NCI-H82 (cell line): ENCODE measurements at places on chromosomes 5 and 9.

- DNase-seq, result no peak
These were observed 264.9 kb downstream of the TLE1 start for GRCh38 chr9:81424431-81424830.

DNA sequence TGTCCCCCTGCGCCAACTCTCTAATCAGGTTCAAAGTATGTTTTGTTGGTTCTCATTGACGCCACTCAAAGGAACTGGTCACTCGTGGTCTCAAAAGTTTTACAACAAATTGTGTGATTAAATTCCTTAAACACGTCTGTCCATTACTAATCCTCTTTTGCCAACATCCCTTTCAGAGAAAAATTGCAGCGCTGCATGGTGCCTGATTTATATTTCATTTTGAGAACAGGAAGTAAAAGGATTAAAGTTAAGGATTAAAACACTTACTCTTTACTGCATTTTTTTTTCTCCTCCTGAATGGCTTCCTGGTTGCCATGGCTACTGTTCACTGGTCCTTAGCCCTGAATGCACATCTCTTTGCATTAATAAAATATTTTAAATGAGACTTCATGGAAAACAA is 383.5 kb downstream of the GLIS3 start:
- DNase-seq, result peak; percentile 4

DNA sequence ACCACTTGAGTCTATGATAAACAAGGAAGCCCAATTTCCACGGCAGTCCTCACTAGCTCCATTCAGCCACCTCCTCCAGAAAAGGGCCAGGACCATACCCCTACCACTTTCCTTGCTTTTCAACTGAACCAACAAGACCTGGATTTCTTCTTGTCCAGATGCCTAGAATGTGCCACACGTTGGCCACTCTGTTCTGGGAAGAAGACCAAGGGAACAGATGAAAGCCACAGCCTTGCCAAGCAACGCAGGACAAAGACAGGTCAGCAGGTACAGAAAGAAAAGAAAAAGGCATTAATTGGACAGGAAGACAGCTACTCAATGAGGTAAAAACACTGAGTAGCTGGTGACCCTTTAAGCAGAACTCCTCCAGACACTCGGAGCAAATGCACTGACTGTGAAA is 2.2 kb downstream of the CCNJL start:
- no peak for DNase-seq

DNA sequence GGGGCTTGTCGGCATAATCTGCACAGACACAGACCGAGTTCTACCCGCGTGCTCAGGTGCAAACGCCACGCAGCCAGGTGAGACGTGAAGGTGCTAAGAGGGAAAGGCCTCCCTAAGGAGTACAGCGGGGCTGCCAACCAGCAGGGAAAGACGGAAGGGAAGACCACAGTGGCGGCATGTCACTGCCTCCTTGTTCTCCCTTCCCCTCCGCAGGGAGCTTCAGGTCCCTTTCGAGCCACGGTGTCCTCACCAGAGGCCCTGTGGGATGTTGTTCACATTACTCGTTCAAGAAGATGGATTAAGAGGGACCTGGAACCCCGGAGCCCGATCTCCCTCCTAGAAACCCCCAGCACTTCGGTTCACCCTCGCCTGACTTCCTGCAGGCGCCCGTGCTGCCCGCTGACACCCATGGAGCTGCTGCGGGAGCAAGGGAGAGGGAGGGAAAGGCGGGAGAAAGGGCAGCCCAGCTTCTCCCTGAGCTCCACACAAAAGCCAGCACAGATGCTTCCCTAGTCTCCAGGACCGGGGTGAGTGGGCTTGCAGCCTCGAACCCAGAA is 686 bp downstream of the BRD9 start:
- DNase-seq, result peak; percentile 22

GRCh38 chr9:133713150-133713959 is 24.8 kb downstream of the SARDH start:
- DNase-seq, result no peak

DNA sequence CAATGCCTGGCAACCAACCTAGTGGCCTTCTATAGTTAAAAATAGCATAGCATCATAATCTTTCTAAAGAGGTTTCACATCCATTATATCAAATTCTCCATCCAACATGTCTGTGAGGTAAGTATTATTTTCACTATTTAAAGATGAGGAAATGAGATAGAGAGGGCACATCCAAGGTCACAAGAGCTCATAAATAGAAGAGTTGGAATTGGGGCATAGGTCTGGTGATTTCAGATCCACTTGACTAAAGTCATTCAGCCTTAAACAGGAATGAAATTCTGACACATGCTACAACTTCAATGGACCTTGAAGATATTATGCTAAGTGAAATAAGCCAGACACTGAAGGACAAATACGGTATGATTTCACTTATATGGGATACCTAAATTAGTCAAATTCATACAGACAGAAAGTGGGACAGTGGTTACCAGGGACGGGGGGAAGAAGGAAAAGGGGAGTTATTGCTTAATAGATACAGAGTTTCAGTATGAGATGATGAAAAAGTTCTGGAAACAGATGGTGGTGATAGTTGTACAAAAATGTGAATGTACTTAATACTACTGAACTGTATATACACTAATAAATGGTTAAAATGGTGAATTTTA is 259.6 kb upstream of the NR4A3 start:
- no peak for DNase-seq

GRCh38 chr5:149837680-149838269 is 106.8 kb downstream of the PDE6A start:
- peak; percentile 80 for DNase-seq

DNA sequence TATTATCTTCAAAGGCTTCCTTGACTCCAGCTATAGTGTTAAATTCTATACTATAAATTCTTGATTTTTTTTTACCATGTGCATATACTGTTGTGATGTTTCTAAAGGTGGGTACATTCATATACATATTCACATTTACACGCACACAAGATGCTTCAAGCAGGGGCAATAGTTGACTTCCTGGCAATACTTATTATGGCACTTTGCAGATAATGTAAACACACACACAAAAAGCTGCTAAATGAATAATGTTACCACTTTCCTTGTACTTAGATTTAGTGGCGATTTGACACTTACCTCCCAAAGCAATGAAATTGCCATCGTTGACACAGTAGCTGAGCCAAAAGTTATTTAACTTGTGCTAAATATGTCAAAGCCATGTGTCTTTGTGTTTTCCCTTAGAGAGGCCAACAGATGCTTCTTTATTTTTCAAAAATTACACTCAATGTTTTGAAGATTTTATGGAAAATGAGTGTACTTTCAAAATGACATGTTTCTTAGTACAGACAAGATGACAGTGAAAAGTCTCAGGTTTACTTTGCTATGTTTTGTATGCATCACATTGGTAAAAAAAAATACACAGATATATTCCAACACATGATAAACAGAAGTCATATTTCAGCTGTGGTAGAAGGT is 12.2 kb upstream of the ERAP2 start:
- no peak for DNase-seq

DNA sequence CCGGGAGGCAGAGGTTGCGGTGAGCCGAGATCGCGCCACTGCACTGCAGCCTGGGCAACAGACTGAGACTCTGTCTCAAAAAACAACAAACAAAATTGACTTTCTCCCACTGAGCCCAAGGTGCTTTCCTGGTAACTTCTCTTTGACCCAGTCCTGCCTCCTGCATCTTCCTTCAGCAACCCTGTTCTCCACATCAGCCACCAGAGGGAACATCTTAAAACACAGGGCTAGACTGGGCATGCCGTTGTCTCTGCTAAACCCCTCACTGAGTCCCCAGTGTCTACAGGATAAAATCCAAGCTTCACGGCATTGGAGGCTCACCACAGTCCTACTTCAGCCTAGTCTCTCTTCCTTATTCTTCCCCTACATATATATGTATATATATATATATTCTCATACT is 39.8 kb upstream of the KCNMB1 start:
- DNase-seq, result peak; percentile 2

- no peak for DNase-seq
These were observed 176.3 kb upstream of the PTGER4 start for GRCh38 chr5:40503439-40503838.

GRCh38 chr5:34790069-34790468 is 48.9 kb upstream of the TTC23L start:
- no peak for DNase-seq

- DNase-seq, result no peak
These were observed 129.9 kb downstream of the BAAT start for GRCh38 chr9:101254733-101255433.

DNA sequence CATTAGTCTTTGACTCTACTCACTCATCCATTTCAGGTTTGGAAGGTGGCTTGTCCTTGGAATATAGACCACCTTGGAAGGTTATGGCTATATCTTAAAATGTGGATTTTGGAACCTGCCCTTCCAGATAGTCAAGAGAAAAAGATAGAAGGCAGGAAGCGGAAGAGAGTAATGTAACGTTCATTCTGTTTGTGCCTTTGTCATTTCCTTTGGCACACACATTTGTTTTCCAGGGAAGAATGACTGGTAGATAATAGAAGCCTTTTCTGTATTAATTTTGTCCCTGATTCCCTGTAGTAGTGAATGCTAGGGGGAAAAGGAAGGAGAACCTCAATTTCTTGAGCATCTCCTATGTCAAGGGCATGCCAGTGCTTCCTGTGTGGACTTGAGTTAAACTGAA is 54.7 kb downstream of the PPIC start:
- no peak for DNase-seq

DNA sequence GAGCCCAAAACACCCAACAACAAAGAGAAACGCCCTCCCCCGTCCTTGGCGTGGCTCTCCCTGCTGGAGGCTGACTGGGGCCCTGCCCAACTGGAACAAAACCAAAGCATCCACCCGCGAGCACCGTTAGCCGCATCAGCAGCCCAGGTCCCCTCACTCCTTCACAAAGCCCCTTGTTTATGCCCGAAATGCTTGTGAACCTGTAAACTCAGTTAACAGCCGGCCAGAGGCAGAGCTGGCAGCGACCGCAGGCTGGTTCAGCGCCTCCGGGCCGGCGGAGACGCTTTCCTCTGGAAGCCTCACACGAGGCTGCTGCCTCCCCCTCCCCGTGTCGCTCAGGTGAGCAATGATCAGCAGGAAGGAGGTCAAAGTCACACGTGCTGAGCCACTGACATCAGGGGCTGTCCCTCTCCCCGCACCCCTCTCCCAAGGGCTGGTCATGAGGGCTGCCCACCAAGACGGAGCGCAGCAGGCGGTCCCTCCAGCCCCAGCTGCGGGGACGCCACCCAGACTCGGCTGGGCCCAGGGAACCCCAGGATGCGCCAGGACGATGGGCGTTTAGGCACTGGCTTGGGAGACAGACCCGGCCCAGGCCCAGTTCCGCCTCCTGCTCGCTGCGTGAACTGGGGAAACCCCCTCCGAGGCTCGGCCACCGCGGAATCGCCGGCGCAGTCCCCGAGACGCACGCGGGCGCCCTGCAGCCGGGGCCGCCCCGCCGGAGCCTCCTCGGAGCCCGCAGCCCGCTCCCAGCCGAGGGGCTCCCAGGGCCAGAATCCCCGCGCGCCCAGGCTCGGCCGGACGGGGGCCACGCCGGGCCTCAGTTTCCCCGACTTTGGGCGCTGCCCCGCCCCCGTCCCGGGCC is 563 bp downstream of the SNAPC4 start:
- DNase-seq, result peak; percentile 16

DNA sequence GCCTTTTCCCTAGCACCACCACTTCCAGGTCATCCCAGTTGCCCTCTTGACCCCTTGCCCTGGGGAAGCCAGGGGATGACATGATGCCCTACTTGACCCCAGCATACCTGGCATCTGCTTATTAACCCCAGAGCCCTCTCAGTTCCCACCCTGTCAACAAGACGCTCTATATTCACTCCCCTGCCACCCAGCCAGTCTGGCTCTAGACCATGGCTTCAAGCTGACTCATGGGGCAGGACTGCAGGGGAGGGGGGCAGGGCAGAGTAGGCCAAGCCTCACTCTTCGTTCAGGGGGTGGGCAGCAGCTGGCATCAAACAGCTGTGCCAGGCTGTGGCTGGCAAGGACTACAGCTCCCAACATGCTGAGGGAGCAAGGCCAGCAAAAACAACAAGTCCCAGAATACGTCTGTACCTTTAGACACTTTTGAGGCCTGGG is 5.3 kb downstream of the ATOSB start:
- DNase-seq, result no peak

GRCh38 chr9:71119746-71120145 is 1.7 kb downstream of the TRPM3 start:
- DNase-seq, result no peak

DNA sequence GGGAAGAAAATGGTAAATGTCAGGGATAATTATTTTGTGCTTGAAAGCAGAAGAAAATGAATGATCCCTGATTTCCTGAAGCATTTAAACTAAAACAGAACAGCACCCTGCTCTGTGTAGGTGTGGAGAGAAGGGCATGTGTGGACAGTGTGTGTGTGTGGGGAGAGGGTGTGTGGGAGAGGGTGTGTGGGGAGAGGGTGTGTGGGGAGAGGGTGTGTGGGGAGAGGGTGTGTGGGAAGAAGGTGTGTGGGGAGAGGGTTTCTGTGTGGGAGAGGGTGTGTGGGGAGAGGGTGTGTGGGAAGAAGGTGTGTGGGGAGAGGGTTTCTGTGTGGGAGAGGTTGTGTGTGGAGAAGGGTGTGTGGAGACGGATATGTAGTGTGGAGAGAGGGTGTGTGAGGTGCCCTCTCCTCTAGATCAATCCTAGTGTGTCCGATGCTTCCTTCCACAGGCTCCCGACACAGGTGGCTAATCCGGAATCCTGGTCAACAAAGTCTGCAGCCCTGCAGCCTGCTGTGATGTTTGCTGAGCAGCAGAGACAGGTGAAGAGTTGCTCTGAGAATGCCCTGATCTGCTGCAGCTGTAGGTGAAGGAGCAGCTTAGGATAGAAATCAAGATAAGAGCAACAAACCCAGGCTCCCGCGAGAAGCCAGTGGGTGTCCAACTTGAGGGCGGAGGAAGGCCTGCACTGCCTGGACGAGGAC is 15.5 kb downstream of the IRX4 start:
- no peak for DNase-seq

DNA sequence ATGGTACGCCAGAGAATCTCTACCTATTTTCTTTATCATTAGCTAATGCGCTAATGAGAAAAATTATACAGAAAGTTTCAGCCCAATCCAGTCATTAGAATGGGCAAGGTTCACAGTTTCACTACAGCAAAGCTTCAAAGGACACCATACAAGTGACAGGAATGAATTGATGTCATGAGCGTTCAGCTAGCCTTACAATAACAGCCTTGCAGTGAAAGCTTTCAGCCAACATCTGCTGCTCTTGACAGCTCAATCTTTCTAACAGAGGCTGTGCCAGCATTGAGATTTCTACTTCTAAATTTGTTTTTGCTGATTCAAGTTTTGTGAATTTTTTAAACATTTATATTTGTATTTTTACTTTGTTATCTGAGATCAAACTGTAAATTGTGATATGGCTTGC is 302.4 kb upstream of the FAM174A start:
- DNase-seq, result peak; percentile 50

DNA sequence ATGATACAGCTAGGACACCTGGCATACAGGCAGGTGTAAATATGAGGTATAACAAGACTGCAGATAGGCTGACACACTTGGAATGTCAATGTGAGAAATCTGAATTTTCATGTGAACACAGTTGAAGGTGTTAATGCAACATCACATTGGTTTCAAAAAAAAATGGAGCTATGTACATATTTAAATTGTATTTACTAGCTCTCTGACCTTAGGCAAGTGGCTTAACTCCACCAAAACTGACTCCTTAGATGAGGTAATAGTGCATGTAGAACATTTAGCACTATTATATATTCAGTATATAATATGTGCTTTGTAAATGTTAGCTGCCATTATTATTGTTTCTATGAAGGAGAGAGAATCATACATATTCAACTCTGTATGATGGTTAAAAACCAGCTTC is 48.0 kb downstream of the HTR4 start:
- no peak for DNase-seq

- no peak for DNase-seq
These were observed 19.6 kb downstream of the ITGA2 start for GRCh38 chr5:53008751-53009150.
